Epithelial cell of proximal tubule (primary cell): ENCODE measurements at places on chromosomes 7 and 10.

- DNase-seq, result no peak
Observed at GRCh38 chr7:77653572-77653971, 42.7 kb upstream of the RSBN1L start.

- no peak for DNase-seq
Observed at GRCh38 chr7:75679060-75679459, 59.7 kb downstream of the HIP1 start.

DNA sequence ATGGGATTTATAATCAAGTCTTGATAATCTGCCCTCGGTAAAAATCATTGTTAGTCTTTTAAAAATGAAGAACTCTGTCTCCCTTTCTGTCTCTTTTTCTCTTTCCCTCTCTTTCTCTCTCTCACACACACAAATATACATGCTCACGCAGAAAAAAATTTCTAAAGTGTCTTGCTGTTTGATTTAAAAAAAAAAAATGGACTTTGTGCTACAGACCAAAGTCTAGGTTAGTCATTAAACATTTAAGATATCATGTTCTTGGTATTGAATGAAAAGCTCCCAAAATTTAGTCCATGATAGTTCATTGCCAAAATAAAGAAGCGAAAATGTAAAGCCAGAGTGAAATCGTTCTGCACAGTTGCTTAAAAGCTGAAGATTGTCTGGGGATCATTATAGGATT lies 665.8 kb downstream of the SORCS1 start:
- no peak for DNase-seq

DNA sequence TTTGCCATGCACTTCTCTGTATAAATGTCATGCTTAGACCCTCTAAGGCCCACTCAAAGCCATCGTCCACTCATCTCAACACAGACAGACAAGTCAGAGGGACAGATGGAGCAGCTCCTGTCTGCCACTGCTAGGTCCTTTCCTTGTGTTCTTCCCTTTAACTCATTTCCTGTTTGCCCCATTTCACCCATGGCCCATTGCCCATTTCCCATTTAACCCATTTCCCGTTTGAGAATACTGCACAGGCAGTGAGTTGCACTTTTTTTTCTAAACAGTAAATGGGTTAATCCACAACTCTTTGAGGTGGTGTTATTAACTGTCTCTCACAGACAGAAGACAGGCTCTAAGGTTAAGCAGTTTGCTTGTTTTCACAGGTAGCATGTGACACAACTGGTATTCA lies 179.3 kb downstream of the NPSR1 start:
- no peak for DNase-seq

DNA sequence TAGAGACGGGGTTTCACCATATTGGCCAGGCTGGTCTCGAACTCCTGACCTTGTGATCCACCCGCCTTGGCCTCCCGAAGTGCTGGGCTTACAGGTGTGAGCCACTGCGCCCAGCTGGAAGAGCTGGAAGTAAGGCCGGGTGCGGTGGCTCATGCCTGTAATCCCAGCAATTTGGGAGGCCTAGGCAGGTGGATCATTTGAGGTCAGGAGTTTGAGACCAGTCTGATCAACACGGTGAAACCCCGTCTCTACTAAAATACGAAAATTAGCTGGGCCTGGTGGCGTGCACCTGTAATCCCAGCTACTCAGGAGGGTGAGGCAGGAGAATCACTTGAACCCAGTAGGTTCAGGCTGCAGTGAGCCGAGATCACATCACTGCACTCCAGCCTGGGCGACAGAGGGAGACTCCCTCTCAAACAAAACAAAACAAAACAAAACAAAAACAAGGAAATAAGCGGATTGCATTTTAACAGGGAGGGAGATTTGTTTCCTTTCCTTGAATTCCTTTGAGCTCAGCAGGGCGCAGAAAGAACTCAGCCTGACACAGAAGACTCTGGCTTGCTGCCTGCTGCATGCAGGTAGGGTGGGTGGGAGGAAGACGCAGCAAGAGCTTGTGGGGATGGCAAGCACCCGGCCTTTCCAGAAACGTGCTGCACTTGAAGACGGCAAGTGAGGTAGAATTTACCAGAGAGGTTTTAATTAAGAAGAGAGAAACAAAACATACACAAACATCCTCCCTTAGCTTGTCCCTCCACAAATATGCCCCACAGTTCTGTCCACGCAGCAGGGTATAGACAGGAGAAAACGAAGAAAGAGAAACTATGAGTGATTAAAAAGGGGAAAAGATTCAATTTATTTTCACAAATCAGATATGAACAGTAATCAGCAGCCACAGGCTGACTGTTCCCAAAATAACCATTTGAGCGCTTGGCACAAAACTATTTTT lies 148.0 kb downstream of the RNF216 start:
- no peak for DNase-seq

- DNase-seq, result no peak
Observed at GRCh38 chr10:123890756-123891143, 857 bp downstream of the CPXM2 start.

DNA sequence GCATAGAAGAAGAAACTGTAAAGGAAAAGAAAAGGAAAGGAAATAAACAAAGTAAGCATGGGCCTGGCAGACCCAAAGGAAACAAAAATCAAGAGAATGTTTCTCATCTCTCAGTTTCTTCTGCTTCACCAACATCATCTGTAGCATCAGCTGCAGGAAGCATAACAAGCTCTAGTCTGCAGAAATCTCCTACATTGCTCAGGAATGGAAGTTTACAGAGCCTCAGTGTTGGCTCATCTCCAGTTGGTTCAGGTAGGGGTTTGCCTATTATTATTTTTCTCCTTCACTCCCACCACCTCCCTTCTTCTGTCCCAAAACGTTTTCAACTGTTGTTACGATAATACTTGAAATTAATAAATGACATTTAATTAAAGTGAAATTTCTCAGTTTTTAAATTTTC lies 139.6 kb downstream of the MLLT10 start:
- DNase-seq, result no peak

DNA sequence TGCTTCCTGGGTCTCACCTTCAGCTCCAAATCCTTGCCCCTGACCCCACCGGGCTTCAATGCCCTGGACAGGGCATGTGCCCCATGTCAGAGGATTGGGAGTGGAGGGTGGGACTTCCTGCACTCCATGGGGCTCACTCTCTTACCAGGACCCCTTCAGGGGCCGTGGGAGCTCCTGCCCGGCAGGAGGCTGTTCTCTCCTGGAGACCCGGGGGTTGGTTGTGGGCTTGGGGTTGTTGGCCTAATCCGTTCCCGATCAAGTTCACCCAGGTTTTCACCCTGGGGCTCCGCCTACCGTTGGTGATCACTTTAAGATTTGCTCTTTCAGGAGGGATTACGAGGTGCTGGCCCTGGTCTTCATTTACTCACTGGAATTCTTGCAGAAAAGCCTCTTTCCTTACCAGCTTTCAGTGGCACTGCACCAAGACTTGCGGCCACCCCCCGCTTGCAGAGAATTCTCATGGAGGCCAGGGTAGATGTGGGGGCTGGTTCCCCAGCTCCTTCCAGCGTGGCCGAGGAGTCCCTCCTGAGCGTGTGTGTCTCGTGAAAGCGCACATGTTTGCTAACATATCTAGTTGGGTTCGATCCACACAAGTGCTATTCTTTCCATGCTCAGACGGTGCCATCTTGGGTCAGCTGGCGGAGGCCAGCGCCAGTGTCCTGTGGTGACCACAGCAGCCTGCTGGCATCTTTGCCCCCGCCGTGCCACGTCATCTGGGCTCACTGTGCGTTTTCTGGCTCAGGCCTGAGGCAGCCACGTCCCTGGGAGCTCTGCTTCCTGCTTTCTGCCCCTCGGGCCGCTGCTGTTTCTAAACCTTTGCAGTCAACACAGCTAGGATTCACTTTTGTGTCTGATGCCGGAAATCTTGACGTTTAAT lies 15.6 kb downstream of the PWWP2B start:
- DNase-seq, result no peak

DNA sequence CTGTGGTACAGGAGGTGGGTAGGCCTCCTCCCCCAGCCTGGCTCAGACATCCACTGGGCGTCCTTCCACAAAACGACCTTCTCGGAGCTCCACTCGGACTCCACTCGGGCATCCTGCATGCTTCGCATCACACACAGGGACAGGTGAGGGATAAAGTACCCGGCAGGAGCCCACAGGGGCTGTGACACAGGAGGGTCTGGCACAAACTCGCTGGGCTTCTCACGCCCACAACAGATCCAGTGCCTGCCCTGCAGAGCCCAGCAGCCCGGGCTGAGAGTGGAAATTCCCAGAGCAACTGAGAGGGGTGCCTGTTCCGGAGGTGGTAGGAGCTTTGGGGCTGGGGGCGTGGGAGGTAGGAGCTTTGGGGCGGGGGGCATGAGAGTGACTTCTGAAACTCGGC lies 108.4 kb downstream of the MKI67 start:
- no peak for DNase-seq

GRCh38 chr10:112907893-112908292 lies 42.2 kb upstream of the TCF7L2 start:
- DNase-seq, result no peak

- DNase-seq, result no peak
Observed at GRCh38 chr10:18094793-18095192, 45.4 kb upstream of the CACNB2 start.

- DNase-seq, result no peak
Observed at GRCh38 chr7:123237-123636, 69.1 kb upstream of the FAM20C start.

GRCh38 chr10:62582101-62582705 lies 208.0 kb downstream of the ZNF365 start:
- no peak for DNase-seq

DNA sequence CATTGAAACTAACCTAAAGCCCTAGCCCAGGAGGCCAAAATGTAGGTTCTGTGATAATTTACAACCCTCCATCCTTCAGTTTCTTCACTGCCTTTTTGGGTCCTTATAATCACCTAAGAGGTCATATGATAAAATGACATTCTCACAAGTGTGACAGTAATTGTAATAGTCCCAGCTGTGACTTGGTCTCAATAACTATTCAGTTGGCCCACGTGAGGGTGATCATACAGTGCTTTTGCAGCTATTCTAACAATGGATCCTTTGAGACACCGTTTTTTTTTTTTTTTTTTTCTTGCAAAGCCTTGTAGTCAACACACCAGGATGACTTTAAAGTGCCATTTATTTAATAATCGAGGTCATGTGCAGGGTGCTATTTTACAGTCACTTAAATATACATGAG lies 760.0 kb downstream of the PHTF2 start:
- no peak for DNase-seq

GRCh38 chr7:120819861-120820260 lies 38.1 kb downstream of the TSPAN12 start:
- DNase-seq, result no peak

DNA sequence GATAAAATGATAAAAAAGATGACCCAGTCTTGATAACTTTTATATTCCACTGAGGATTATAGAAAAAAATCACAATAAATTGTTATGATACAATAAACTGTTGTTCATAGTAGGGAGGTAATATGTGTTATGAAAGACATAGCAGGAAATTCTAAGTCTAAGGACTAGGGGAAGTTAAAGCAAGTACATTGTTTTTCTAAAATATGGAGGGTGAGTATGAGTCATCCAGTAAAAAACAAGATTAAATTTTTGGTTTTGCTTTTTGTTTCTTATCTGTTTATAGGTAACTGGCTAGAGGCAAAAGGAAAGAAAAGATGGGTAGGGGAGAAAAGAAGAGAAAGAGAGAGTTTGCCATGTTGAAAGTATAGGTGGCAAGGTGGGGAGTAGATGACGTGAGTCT lies 188.4 kb downstream of the POLR1F start:
- no peak for DNase-seq

GRCh38 chr10:86711513-86712316 lies 43.4 kb downstream of the LDB3 start:
- DNase-seq, result no peak

GRCh38 chr10:7889947-7890542 lies 71.7 kb downstream of the TAF3 start:
- no peak for DNase-seq

GRCh38 chr10:124875596-124875995 lies 66.3 kb upstream of the ZRANB1 start:
- DNase-seq, result no peak

GRCh38 chr10:31604646-31605170 lies 285.7 kb downstream of the ZEB1 start:
- DNase-seq, result no peak

DNA sequence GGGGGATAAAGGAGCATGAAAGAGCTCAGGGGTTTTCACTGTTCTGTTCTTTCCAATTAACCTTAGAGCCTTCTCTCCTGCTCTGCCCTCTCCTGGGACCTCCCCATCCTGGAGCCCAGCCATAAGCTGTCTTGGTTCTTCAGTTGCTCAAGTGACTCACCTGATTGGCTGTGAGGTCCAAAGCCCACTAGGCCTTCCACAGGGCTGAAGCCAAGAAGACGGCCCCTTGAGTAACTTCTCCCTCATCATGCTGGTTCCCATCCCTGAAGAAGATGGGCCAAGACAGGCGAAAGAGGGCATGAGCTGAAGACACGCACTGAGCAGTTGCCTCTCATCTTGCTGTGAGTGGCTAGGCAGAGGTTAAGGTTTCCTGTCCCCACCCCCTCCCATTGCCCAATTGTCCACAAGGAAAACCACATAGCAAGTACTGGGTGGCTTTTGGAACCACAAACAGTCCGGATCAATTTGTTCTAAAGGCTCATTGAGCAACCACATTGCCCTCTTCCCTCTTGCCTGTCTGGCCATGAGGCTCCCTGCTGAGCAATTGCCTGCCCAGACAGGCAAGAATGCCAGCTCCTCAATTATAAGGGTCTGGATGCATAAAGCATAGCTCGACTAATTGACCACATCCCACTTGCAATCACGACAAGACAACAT lies 43.9 kb upstream of the GPAM start:
- DNase-seq, result no peak

DNA sequence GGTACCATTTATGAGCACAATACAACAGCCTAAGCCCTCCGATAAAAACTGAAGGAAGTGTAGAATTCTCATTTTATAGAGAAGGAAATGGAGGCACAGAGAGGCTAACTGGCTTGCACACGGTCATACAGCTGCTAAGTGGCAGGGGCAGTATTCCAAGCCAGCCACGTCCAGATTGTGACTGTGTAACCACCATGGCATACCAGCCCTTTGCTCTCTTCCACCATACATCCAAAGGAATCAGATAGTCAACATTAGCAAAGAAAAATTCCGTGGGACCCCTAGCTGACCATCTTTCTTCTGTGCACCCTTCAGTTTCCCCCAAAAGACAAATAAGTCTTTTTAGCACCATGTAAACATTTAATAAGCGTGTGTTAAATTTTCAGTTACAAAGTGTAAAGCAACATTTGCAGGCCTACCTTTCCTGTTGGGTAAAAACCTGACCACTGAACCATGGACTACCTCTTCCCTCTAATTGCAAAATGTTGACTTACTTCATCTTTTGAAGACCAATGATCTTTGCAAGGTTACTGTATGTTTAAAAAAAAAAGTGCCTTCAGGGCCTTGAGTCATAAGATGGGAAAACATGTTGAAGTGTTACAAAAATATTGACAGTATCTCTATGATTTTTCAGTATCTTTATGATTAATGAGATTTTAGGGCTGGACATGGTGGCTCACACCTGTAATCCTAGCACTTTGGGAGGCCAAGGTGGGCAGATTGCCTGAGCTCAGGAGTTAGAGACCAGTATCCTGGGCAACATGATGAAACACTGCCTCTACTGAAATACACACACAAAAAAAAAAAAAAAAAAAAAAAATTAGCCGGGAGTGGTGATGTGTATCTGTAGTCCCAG lies 24.3 kb upstream of the PDZD8 start:
- DNase-seq, result no peak
